ENCODE measurements at places on chromosomes 3 and 15. TPM values are rescaled to one million over a fixed set of nuclear protein-coding genes. Genes with fewer than 3 reads are reported as not detected.

GRCh38 chr15:70507772-70508371 lies 255.5 kb downstream of the UACA start:
- no peak for DNase-seq

DNA sequence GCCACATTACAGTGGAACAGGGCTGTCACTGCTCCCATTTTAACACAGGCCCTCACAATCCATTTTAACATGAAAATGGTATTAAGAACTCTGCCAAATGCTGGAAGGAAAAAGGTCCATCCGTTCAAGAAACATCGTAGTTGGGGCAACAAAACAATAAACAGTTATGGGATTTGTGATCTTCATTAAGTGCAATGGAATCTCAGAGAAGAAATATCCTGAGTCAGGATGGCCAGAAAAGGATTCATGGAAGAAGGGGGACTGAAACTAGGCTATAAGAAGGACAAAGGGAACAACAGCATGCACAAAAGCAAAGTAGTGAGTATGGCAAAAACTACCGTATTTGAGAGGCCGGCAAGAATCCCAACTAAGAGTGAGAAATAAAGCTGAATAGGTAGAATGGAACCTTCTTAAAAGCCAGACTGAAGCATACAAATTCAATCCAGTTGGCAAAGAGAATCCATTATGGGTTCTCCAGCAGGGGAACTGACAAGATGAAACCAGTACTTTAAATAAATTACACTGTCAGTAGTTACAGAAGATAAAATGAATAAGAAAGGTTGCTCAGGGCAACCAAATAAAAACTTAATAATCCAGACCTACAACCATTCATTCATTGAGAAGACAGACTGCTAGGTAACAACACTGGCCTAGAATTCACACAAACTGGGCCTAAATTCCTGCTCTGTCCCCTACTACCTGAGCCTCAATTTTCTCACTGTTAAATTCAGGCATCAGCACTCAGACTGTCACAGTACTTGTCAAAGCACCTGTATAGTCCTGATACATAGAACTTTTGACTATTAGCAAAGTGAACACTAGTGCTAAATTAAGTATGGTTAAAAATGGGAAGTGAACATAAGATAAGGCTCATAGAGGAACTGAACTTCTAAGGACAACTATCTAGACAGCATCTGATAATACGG lies 6.3 kb downstream of the TBL1XR1 start:
- DNase-seq = no peak

DNA sequence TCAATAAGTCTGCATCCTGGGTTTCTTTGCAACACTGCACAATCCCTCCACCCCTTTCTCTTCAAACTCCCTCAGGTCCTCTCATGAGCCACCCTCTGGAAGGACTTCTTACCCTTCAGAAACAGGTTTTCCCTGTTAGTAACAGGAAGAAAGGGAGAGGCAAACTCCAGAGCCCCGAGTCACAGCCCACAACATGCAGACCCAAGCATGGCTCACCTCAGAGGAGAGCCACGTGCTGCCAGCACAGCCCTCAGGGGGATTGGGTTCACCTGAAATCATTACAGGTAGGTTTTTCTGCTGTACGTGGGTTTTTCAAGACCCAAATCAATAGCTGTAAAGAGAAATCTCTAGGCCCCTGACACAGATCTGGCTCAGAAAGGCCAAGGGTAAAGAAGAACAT lies 359.7 kb upstream of the ATP10A start:
- DNase-seq = no peak

- DNase-seq = no peak
Observed at GRCh38 chr15:40010686-40011085, 28.3 kb downstream of the SRP14 start.

GRIP2 gene
- total RNA-seq = 0.49 TPM

BCL2A1 gene
- 1.8 TPM for total RNA-seq

- no peak for DNase-seq
Observed at GRCh38 chr3:67389176-67389575, 265.2 kb downstream of the SUCLG2 start.
